ENCODE measurements at places on chromosomes 7 and 10. TPM values are rescaled to one million over a fixed set of nuclear protein-coding genes. Genes with fewer than 3 reads are reported as not detected.

DNA sequence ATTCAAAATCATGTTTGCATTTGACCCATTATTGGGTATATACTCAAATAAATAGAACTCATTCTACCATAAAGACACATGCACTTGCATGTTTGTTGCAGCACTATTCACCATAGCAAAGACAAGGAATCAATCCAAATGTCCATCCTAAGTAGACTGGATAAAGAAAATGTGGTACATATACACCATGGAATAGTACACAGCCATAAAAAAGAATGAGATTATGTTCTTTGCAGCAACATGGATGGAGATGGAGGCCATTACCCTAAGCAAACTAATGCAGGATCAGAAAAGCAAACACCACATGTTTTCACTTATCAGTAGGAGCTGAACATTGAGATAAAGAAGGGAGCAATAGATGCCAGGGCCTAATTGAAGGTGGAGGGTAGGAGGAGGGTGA lies 12.0 kb upstream of the HHEX start:
- DNase-seq = no peak

DNA sequence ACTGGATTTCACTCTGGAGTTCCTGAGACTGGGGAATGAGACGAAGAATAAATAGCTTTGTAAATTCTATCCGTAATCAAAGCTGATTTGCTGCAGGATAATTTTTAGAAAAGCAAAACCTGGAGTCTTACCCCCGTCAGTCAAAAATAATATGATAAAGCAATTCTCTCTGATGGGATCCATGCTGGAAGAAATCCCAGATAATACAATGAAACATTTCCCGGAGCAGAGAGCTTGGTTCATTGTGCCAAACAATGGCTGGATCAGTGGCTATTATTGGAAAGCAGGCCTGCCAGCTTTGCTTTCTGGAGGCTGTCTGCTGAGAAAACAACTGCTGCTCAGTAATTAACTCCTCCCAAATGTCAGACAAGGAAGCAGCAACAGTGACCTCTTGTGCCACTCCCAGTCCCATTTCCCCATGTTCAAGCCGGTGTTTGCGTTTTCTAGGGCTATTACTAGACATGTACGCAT lies 609.4 kb upstream of the PCDH15 start:
- peak; percentile 23 for DNase-seq

FAM25G gene
- total RNA-seq = not detected

- DNase-seq = no peak
These were observed 84.3 kb downstream of the CD36 start for GRCh38 chr7:80722616-80723195.

GRCh38 chr10:71974489-71975021 lies 10.4 kb downstream of the CHST3 start:
- no peak for DNase-seq

GRCh38 chr10:5364890-5365338 lies at the start of gene UCN3:
UCN3 (plus strand) TSS chr10:5364966; CDS start chr10:5373721, 8,755 bp downstream.
- no peak for DNase-seq

DNA sequence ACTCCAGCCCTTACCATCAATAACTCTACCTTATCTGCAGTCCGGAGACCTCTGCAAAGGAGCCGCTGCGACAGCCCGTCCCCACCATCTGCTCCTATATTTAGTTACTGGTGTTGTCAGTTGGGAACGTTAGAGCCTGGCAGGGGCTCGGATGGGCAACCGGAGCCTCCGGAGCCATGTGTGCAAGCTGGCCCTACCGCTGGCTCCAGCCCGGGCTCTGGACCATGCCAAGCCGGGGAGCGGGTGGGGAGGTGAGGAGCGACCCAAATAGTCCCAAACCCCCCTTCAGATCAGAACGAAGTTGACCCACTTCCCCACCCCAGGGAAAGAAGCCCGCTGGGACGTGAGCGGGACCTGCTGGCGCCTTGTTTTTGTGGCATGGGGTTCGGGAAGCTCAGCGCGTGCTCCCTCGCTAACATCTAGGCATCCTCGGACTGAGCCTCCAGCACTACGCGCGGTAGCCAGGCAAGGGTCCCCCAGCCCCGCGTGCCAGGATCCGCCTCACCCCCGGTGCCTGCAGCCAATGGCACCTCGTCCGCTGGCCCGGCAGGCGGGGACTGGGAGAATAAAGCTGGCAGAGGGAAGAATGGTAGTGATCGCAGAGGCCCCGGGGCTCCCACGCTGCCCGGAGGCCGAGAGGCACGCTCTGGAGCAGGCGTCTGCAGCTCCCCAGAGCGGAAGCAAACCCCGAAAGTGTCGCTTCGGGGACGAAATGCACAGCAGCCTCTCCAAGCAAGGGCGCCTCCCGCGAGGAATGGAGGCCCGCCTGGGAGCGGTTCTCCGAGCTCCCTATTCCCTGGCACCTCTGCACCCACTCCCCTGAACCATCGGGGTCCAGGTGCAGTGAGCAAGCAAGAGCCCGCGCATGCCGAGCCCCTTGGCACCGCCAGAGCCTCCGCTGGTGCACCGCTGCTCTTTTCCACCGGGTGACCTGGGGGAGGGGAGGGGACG lies 679 bp downstream of the LRRC20 start:
- DNase-seq = peak; percentile 45

TBC1D12 gene
- 7.1 TPM for total RNA-seq

SPDYE3 gene
- total RNA-seq = not detected

GSAP gene
- total RNA-seq = 2.1 TPM

GRCh38 chr7:133696056-133696455 lies 431.1 kb upstream of the LRGUK start:
- DNase-seq = no peak

DNA sequence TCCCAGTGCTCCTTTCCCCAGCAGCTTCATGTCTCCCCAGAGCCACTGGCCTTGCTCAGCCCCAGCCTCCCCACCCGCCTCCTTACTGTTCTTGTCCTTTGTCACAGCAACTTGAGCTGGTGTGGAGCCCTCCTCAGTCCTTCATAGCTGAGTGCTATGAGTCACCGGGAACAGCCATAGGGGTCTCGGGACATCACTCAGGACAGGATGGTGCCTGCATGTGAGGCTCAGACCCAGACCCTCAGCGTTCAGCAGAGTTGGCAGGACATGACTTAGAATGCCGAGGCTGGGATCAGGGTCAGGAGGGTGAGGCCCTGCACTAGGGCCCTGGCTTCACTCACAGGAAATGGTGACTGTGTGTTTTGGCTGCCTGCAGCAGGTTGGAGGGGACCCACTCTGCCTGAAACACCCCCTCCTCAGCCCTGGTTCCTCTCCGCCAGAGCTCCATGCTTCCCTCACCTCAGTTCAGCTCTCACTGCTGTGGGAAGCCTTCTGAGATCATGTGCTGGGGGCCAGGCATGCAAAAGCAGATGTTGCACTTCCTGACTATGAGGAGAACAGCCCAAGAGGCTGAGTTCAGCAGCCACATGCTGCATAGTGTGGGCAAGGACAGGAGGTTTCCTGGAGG lies 40.7 kb upstream of the GJD4 start:
- DNase-seq = no peak

GRCh38 chr10:132239126-132240031 lies 52.6 kb downstream of the DPYSL4 start:
- DNase-seq = no peak

DNA sequence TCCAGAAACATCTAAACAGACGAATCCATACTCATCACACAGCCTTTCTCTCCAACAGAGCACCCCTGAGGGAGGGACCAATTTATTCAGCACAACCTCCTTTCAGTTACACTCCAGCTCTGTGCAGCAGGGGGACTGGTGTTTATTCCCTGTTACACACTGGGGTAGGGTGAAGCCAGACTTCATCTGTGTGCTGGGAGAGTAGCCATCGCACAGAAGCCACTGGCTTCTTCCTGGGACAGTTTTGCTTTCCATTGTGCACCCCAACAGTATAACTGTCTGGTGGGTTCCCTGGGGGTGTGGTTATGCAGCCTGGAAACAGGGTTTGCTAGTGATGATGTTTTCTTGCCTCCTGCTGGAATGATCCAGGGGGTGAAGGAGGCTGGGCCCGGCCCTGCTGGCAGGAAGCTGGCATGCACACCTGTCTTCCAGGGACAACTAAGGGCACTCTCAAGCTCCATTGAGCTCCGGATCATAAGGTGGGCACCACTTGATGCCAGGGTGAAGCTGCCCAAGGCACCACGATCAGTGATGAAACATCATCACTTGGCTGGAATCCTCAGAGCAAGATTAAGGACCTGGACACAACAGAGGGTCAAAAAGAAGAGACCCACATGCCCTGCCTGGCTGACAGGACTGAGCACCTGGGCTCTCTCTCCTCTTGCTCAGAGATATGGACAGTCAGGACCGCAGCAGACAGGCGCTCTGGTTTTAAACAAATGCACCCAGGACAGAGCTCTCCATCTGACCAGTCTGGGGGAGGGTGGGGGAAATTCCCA lies 293.2 kb downstream of the GRID1 start:
- no peak for DNase-seq

- no peak for DNase-seq
These were observed 12.5 kb downstream of the ASNS start for GRCh38 chr7:97859606-97860204.

MSMB gene
- total RNA-seq = not detected

DNA sequence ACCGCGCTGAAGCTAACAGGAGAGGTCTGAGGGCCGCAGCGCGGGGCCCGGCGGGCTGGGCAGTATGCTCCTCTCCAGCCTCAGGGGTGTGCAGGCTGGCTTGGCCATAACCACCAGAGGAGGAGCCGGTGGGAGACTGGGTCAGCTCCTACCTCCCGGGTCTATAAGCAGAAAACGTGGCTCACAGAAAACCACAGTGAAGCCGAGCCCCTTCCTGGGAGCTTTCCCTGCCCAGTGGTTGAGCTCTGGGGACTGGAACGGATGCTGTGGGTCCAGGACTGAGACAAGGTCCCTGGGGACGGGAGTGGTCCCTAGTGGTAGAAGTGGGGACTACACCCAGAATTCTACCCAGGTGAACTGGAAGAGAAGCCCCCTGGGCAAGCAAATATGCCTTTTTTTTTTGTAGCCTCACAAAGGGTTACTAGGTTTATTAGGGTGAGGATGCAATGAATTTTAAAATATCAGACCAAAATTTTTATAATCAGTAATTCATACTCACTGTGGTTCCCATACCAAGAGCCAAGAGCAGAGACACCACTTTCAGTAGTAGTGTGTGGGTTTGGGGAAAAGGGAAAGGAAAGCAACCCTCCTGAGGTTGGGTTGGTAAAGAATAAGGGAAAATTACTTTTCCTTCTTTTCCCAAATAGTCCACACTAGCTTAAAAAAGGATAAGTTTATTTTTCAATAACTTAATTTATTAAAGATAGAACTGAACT lies 67.9 kb upstream of the PRKCQ start:
- DNase-seq = peak; percentile 61

IQUB gene
- 0.56 TPM for total RNA-seq

DNA sequence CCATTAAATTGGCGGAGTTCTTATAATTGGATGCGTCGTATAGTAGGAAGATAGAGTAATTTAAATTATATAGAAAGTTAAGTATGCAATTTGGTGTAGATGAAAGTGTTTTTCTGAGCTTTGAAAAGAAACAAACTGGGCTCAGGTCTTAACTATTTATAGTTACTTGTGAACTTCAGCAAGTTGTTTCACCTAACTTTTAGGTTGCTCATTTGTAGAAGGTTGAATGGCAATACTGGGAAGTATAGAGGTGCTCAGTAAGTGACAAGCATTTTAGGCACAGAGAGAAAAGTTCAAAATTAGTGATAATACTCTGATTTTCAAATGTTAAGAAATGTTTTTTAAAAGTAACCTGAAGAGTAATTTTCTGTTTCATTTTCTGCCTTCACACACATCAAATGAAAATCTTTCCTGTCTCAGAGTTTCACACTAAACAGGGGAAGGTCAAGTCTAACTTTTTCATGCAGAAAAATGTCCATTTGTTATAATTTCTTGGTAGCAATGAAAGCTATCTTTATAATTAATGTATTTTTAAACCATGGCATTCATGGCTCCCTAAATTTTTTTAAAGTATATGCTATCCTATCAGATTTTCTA lies 146.5 kb downstream of the PHF14 start:
- DNase-seq = no peak

DNA sequence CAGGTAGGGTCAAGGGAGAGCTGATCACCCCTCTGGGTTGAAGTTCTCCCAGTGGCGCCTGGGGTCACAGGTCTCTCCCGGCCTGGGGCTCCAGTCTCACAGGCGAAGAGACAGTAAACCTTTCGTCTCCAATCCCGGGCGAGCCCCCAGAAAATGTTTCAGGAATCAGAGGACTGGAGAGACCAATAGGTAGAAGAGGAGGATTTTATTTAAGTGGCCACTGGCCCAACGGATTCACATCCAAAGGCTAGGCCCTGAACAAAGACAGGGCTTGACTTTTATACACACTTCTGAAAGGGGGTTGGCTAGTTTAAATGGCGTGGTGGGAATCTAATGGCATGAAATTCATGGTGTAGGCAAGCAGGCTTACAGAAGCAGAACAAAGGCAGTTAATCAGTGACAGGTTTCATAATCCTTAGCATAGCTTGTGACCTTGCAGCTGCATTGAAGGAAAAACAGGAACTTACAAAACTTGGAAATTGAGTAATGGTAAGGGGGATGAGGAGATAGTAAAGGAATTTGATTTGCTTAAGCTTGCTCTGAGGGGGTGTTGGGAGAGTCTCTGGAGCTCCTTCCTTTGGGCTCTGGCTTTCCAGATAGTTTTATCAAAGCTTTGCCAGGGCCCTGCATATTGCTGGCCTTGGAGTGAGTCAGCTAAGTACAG lies 105.5 kb downstream of the TRIM24 start:
- DNase-seq = no peak

GRCh38 chr7:105131033-105131656 lies 117.1 kb downstream of the KMT2E start:
- no peak for DNase-seq

PPP1R3C gene
- total RNA-seq = 3.6 TPM

- no peak for DNase-seq
These were observed 137.5 kb downstream of the PARD3 start for GRCh38 chr10:34677591-34677990.

DNA sequence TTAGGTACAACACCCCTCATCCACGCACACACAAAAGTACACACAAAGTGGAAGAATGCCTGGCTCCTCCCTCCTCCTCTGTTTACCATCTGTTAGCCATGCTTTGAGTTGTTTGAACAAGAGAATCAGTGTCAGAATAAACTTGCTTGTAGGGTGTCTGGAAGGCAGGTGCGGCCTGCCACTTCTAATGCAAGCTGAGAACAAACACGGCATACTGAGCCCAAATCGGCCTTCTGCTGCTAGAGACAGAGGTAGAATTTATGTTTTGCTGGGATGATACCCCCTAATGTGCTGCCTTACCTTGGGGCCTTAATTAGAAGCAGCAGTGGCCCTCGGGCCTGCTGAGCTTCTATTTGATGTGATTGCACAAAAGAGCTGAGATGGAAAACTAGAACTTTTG lies 24.9 kb upstream of the FAM180A start:
- no peak for DNase-seq

NMT2 gene
- 27.7 TPM for total RNA-seq

DNA sequence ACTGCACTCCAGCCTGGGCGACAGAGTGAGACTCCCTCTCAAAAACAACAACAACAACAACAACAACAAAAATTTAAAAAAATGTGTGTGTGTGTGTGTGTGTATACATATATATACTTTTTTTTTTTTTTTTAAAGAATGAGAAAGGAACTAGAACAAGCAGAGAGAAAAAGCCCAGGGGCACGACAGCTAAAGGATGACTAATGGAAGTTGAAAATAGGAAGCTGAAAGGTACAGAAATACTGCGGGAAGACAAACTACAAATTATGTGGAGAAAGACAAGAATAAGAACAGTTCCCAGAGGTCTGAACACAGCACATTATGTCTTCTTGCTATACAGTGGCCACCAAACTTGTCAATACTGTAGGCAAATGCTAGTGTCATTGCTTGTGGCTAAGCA lies 141.9 kb upstream of the PRSS1 start:
- no peak for DNase-seq

CADPS2 gene
- total RNA-seq = 3.7 TPM

All from neural crest cell (in vitro differentiated cells).